Stimulated activated CD8-positive, alpha-beta memory T cell treated with anti-CD3 and anti-CD28 coated beads, Interleukin-4, amount 100 ng/mL, for 1 hour (primary cell): ENCODE measurements at places on chromosomes 1 and 21.
A peak's percentile ranks its signal among the peaks of the same experiment; 100 is the strongest.

GRCh38 chr1:245751726-245752470 lies 597.1 kb downstream of the KIF26B start:
- DNase-seq = no peak

DNA sequence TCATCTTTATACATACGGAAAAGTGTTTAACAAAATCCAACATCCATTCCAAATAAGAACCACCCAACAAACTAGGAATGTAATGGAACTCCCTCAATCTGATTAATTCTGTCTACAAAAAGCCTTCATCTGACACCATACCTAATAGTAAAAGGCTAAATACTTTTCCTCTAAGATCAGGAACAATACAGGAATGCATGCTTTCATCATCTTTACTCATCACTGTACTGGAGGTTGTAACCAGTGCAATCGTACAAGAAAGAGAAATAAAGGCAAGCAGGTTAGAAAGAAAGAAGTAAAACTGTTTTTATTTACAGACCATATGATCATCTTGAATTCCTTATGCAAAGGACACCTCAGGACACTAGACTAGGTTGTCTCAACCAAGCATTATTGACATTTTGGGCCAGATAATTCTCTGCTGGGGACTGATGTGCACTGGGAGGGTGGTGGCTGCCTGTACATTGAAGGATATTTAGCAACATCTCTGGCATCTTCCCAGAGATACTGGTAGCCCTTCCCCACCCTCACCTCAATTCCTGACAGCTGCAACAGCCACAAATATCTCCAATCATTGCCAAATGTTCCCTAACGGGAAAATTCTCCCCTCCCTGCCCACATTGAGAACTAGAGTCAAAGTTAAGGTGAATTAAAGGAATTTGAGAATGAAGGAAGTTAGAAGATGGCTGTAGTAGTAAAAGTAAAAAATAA lies 30.6 kb upstream of the INSL5 start:
- no peak for DNase-seq

DNA sequence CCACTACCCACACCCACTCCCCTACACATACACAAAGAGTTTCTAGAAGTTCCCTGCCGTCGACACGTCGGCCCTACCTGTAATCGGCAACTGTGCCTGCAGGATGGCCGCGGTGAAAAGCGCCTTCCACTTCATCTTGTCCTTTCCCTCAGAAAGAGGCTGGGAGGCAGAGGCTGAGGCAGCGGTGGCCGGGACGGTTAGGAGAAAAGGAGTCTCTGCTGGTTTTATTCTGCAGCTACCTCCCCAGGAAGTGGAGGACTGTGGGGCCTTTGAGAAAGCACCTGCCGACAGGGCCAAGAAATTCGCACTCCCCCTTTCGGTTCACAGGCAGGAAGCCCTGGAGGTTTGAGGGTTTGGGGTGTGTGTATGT lies at the start of gene CD247:
CD247 (minus strand) TSS at position 199 of the 370 bp plus-strand sequence; CDS start at position 135, 64 bp downstream.
- peak; percentile 61 for DNase-seq

DNA sequence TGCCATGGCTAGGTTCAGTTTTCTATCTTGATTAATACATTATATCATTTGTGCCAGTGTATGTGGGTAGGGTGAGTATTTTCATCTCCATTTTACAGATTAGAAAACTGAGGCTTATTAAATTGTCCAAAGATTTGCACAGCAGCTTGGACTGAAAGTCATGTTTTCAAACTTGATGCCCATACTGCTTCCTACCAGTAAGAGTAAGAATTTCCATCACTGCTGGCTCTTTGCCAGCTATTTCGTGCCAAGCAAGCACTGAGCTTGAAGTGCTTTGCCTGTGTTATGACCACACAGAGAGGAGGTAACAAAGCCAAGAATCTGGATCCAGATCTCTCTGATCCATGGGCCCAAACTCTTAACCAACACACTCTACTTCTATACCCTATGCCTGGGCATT lies 295.0 kb downstream of the VAV3 start:
- no peak for DNase-seq

GRCh38 chr1:162710345-162710744 lies 78.1 kb downstream of the DDR2 start:
- DNase-seq = no peak

GRCh38 chr1:245067257-245067656 lies 87.5 kb upstream of the KIF26B start:
- DNase-seq = no peak

DNA sequence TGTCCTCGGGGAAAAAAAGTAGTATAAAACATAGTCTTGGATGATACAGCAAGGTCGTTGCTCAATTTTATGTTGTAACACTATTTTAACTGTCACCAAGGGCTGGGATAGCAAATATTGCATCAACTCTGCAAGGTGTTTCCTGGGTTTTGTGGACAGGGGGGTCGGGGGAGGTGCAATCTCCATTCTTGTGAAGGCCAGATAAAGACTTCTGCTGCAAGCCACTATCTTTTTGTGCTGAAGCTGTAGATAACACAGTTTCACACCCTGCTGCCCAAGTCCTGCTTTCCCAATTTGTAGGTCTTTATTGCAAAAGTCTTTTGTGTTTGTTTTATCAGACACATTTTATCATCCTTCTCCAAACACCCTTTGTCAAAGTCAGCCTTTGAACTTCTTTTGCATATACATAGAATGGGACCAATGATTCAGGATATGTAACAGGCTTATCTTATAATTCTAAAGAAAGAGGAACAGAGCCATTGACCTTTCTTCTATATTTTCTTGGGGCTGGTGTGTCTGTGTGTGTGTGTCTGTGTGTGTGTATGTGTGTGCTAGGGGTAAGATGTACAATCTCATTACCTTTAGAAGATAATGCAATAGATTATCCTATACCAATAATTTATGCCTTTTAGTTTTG lies 140.6 kb downstream of the RUNX1 start:
- DNase-seq = no peak

DNA sequence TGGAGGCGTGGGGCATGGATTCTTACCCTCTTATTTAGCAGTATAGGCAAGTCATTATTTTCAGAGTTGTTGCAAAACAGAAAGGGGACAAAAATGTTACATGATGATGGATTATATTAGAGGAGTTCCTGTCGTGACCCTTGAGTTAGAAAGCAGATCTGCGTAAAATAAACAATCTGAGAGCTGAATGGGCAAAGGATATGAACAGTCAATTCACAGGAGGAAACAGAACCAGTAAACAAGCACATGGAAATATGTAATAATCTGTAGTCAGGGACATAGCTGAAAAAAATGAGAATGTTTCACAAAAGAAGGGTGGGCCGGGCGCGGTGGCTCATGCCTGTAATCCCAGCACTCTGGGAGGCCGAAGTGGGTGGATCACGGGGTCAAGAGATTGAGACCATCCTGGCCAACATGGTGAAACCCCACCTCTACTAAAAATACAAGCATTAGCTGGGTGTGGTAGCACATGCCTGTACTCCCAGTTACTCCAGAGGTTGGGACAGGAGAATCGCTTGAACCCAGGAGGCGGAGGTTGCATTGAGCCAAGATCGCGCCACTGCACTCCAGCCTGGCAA lies 20.9 kb downstream of the RCAN1 start:
- DNase-seq = no peak

GRCh38 chr1:78603206-78603605 lies 17.0 kb upstream of the IFI44L start:
- DNase-seq = no peak

DNA sequence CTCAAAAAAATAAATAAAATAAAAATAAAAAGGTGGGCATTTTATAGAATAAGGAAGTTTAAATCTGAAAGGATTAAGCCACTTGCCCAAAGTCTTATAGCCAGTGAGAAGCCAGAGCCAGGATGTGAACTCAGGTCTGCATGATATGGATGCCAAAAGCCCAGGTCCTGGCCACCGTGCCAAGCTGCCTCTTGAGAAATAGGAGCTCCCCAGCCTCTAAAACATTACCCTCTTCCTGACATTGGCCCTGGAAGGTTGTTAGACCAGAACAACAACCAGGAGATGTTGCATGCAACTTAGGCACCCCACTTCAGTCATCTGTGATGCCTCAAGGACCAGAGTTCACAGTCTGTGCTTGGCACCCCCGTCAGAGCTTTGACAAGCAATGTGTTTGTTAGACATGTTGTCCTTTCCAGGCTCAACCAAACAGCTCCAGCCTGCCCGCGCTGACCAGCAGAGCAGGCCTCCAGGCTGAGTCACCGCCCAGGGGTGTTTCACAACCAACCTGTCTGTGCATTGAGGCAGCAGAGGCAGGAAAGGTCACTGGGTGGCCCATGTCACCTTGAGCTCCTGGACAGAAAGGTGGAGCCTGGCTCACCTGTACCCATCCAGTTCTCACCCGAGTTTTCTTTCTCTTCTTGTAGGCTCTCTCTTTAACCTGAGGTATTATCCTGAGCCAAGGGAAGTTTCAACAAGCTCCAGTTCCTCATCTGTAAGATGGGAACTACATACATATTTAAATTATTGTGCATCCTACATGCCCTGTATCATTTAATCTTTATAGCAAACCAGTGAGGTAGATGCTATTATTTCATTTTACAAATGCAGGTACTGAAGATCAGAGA lies 14.9 kb upstream of the MED18 start:
- no peak for DNase-seq

DNA sequence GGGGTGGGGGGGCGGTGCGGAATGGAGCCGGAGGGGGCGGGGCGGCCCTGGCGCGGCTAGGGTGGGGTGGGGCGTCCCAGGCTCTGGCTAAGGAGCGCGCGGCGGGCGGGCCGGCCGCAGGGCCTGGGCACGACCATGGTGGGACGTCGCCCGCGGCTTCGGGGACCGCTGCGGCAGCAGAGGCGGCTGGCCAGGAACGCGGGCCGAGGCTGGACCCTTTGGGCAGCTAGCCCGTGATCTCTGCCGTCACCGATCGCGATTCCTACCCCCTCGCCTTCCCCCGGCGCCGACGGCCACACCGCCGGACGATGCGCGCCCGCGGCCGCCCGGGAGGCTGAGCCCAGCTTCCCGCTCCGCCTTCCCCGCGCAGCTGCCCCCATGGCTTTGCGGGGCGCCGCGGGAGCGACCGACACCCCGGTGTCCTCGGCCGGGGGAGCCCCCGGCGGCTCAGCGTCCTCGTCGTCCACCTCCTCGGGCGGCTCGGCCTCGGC lies at the start of gene MAP3K21:
MAP3K21 (plus strand) TSS at position 74 of the 491 bp plus-strand sequence; CDS start at position 379, 305 bp downstream.
- DNase-seq = no peak

GRCh38 chr21:24897883-24898282 lies 709.4 kb downstream of the MRPL39 start:
- no peak for DNase-seq

- DNase-seq = no peak
These were observed 22.0 kb downstream of the SELL start for GRCh38 chr1:169689395-169689794.

- no peak for DNase-seq
These were observed 263.7 kb downstream of the PTPRU start for GRCh38 chr1:29500041-29500440.

DNA sequence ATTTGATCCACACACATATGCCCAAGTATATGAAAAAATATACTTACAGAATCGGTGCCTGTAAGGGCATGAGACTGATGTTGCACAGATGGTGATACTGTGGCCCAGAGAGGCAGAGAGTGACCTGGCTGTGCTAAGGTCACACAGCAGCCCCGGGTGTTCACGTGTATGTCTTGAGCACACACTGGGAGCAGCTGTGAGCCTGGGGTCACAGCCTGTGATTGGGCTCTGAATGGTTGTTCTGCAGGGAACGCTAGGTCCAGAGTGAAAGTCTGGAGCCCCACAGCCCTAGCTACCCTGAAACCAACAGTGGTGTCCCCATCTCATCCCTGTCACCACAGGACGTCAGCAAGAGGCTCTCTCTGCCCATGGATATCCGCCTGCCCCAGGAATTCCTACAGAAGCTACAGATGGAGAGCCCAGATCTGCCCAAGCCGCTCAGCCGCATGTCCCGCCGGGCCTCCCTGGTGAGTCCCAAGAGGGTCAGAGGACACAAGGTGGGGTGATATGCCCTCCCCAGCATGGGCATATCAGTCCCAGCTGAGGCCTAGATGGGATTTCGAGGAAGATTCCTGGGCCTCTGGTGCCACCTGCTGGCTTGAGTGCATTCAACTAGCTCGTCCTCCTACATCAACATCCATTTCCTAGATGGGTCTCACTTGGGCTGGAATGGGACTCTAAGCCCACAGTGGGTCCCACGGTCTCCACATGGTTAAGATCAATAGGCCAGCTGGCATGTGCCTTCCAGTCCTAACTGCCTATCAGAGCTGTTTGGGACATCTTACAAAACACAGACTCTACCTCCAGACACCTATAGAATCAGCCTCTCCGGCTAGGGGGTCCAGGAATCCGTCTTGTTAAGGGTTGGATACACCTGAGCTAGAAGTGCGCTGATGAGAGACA lies 19.7 kb downstream of the CDK18 start:
- DNase-seq = peak; percentile 40

DNA sequence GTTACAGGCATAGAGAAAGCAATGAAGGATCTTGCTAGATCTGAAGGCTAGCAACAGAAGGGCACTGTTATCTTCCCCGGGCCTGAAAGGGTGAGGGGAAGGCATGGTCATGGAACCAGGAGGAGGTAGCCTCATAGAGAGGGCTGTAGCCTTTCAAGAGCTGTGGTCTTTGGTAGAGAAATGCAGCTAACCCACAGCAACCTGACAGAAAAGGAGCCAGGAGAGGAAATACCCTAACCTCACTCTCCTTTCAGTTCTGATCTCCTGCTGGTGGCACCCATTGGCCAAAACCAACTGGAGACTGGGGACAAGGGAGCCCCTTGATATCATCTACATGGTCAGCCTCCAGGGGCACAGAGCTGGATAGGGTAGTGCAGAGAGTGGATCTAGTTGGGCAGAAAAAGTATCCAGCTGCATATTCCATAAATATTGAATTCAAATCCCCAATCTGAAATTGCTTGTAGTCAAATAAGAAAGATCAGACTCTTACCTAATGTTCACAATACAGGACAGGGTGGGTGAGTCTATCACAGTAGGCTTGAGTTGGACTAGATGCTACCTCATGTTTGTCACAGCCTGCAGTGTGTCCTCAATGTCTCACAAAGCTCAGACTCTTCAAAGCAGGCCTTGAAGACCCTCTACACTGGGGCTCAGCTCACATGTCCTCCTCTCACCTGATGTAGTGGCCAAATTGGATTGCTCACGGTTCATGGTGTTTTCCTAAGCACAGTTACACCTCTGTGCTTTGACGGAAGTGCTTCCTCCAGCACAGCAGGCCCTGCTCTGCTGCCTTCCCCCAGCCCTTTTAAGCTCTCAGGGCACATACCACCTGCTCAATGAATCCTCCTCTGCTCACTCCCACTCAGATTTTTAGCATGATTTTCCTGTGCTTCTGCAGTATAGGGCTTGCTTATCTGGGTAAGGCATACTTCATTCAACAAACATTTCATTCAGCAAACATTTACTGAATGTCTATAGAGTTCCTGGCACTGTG lies 74.1 kb upstream of the JUN start:
- no peak for DNase-seq

- no peak for DNase-seq
These were observed 36.2 kb upstream of the ZNF496 start for GRCh38 chr1:247367786-247368422.

- no peak for DNase-seq
These were observed 23.3 kb downstream of the PAX7 start for GRCh38 chr1:18653916-18654315.

- no peak for DNase-seq
These were observed 13.5 kb downstream of the GORAB start for GRCh38 chr1:170545476-170545875.

DNA sequence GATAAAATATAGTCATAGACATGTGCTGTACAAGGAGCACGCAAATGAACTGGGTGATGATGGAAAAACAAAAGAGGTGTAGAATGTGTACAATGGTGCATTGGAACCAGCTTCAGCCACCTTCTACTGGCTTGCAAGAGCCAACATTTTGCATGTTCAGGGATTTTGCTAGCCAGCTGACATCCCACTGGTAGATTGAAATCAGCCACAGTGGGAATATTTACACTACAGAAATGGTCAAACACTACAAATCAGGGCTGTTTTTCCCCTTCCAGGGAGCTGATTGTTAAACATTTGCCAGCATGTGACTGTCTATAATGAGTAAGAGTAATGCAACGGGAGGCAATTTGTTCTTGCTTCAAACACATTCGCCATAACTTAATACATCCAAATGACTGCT lies 23.2 kb downstream of the PMVK start:
- no peak for DNase-seq
